ENCODE measurements at places on chromosomes 16 and 17. TPM values are rescaled to one million over a fixed set of nuclear protein-coding genes. Genes with fewer than 3 reads are reported as not detected.

The TNFRSF17 gene
- not detected for total RNA-seq

GRCh38 chr17:12789481-12790248 is at the start of gene ARHGAP44:
Gene ARHGAP44, plus strand, starts transcription at chr17:12789498. Its CDS starts 341 bp downstream, at chr17:12789839.
- no peak for DNase-seq

- no peak for DNase-seq
Measured at GRCh38 chr16:2473446-2473926, 1.4 kb upstream of the TBC1D24 start.

DNA sequence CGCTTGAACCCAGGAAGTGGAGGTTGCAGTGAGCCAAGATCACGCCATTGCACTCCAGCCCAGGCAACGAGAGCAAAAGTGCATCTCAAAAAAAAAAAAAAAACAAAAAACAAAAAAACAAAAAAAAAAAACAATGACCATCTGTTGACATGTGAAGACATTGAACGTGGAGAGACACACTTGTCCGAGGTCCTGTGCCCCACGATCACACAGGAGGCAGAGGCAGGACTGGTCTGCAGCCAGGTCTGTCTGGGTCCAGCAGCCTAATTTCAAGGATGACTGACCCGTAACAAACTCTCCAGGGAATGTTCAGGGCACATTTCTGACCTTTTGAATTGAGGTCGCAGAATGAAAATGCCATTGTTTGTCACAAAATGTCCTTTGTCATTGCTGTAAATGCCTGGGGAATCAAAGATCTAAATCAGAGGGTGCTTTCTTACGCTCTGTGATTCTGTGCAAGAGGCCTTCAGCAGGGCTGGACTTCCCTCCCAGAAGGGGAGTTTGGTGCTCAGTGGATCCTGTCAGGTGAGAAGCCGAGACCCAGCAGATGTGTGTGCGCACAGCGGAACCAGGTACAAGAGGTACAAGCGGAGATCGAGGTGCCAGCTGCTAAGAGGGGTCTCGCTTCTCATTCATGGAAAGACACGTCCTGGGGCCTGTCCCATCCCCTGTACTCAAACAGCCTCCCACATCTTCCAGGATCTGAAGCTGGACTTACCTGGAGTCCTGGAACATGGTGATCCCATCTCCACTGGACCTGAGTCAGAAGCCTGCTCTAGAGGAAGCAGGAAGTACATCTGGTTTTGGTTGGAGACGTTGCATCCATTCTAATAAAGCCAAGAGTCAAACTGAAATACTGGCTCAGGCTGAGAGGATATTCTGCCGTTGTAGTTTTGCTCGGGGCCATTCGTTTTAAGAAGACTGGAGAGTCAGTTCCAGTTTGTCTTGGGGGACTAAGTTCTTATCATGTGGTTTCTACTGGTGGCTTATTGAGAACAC is 95.8 kb downstream of the IRF8 start:
- DNase-seq: no peak

GRCh38 chr16:77299395-77299794 is 100.2 kb downstream of the SYCE1L start:
- DNase-seq: no peak

Data from CD8-positive, alpha-beta memory T cell (primary cell).